ENCODE measurements at places on chromosomes 7 and 10.

- no peak for DNase-seq
Observed at GRCh38 chr7:43791-44540, 148.4 kb upstream of the FAM20C start.

DNA sequence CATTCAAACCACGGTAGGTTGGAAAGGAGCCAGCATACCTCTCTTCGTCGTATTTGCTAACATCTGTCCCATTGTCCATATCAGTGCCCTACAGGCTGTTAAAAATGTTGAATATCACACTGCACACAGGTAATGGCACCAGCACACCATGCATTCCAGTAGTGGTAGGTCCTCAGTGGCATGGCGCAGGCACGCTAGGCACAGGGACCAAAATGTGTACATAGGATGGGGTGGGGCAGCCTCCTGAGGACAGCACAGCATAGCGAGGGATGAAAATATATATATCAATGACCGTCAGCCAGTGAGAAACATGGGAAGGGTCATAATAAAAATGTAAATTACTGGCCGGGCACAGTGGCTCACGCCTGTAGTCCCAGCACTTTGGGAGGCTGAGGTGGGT, 99.9 kb upstream of the CTBP2 start:
- no peak for DNase-seq

DNA sequence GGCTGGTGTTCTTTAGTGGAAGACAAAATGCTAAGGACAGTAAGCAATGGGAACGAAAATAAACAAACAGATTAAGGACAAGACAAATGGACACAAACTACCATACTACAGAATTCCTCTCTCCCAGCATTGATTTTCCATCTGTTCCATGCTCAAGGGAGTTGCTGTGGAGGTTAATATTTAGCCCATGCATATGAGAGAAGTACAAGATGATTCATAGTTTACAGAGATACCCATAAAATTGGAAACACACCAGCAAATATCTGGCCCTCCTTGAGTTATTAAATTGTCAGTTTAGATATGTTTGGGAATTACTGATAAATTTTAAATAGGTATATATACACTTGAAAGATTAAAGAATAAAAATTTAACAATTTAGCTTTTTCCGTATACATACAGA, 69.8 kb downstream of the GLI3 start:
- no peak for DNase-seq

GRCh38 chr10:98570834-98571233, 124.1 kb upstream of the HPS1 start:
- no peak for DNase-seq

DNA sequence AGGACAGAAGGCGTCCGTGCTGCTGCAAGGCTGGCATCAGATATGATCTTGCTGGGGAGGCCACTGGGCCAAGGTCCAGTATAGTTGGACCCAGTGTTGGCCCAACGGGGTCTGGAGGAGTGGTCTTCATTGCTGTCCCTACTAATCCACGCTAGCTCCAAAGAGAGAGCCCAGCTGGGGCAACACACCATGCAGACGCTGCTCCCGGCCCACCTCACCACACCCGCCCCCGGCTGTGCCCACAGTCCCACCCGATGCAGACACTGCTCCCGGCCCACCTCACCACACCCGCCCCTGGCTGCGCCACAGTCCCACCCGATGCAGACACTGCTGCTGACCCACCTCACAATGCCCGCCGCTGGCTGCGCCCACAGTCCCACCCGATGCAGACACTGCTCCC, 121.5 kb downstream of the VIPR2 start:
- no peak for DNase-seq

- no peak for DNase-seq
Observed at GRCh38 chr7:143929224-143929920, 5.7 kb upstream of the OR2F2 start.

- no peak for DNase-seq
Observed at GRCh38 chr10:124705381-124705740, 38.8 kb downstream of the FAM53B start.

DNA sequence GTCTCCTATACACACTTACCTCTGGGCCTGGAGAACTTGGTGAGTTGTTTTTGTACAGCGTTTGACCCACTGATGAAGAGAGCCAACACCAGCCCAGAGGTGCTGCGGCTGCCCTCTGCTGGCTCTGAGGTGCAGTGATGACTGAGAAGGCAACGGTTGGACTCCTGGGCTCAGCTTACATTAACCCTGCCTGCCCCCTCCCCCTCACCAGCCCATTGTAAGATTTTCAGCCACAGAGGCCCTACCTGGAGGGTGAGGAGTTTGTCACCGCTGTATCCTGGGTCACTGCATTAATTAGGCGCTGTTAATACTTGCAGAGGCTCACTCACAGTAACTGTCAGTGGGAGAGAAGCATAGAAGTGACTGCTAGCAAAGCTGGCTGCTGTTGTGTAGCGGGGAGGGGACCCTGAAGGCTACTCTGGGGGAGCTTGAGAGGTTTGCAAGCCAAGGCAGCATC, 19.0 kb upstream of the ANKRD2 start:
- DNase-seq = peak; percentile 20

DNA sequence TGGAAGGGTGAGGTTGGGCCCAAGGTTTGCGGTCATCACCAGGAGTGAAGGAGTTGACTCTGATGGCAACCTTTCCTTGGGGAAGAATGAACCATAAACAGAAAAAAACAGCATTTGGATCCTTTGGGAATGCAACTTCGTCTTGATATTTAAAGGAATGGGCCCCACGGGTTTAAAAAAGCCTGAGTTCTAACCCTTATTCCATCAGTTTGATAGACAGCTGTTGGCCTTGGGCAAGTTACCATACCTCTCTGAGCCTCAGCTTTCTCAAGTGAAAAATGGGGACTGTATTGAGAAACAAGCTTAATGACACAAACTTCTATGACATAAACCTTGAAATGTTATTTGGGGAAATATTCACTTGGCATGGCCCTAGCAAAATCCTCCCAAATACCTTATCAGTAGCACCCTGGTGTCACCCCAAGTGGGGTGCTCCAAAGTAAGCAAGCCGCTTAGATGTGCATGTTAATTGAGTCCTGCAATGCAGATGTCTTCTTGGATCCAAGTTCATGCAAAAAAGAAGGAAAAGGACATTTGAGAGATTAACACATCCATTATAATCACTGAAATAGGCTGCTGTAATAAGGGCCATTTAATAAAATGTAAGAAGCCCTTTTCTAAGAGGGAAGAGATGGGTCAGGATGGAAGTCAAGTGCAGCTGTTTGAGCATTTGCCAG, 13.8 kb downstream of the MXI1 start:
- DNase-seq = no peak
